ENCODE measurements at places on chromosomes 6 and 20.
A peak's percentile ranks its signal among the peaks of the same experiment; 100 is the strongest.

DNA sequence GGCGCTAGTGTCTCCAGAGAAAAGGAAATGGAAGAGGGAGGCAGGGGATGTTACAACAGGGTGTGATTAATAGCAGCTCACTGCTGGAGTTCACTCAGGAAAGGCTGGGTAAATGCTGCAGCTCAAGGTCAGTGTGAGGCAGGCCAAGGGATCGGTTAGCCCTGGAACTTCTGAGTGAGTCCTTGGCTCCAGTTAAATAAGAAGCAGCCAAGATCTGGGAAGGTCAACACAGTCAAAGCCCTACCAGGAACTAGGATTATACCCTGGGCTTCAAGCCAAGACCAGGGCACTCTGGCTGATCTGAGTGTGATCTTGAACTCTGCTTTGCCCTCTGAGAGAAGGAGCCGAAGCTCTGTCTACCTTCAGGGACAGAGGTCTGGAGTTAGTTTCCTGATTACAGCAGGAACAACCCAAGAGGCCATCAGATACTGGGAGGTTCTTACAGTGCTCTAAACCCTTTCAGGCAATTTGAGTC is 44.3 kb downstream of the TPD52L1 start:
- DNase-seq = peak; percentile 75

DNA sequence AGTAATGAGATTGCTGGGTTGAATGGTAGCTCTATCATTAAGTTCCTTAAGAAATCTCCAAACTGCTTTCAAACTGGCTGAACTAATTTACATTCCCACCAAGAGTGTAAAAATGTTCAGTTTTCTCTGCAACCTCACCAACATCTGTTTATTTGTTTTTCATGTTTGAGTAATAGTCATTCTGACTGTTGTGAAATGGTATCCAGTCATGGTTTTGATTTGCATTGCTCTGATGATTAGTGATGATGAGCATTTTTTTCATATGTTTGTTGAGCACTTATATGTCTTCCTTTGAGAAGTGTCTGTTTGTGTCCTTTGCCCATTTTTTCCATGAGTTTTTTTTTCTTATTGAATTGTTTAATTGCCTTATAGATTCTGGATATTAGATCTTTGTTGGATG is 24.9 kb downstream of the DEFB125 start:
- no peak for DNase-seq

- no peak for DNase-seq
These were observed 173.1 kb downstream of the CDC5L start for GRCh38 chr6:44560458-44561059.

GRCh38 chr20:51160821-51161220 is 137.9 kb upstream of the KCNG1 start:
- DNase-seq = no peak

DNA sequence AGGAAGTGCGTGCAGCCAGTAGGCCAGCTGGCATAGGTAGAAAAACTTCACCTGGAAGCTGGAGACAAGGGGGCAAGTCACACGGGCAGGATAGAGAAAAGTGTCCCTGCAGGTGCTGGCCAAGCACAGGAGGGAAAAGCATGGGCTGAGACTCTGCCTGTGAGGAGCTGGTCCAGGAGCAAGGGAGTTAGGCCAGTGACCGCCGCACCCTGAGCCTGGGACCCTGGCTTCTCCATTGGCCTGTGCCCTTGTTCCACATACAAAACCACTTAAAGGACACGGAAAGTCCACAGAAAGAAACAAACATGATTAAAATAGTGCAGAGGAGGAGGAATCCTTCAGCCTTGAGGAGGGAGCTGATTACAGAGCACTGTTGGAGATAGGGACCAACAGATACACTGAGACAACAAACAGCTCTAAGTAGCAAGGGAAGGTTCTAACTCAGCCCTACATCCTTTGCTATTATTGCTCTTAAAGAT is 68.6 kb downstream of the TRAM2 start:
- no peak for DNase-seq

DNA sequence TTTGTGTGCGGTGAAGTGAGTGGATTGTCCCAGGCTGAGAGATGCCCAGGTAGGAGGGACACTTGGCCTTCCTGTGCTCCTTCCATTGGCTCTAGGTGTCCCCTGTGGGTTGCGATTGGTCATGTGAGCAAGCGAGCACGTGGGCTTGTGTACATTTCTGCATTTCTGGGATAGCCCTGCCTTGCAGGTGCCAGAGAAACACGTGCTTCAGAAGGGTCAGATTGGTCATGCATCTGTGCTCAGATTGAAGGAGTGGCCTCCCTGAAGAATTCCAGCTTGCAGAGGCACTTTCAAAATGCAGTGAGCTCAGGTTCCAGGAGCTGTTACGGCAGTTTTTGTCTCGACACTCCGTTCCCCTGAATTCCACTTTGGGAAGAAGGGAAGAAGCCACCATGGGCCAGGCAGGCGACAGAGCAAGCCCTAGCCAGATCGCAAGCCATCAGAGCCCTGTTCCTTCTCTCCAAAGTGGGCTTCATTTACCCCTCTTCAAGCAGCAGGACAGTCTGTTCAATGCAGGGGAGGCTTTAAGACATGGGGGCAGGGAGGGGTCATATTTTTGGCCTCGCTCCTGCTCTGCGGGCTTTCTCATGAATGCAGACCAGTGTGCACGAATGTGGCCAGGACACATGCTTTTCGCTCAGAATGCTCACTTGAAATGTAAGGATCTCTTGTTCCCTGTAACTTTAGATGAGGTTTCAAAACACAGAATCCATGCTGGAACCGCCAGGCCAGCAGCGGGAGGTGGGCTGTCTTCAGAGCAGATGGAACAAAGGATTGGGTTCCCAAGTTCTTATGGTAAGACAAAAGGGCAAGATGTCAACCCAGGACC is 78.6 kb upstream of the AKAP12 start:
- peak; percentile 66 for DNase-seq

DNA sequence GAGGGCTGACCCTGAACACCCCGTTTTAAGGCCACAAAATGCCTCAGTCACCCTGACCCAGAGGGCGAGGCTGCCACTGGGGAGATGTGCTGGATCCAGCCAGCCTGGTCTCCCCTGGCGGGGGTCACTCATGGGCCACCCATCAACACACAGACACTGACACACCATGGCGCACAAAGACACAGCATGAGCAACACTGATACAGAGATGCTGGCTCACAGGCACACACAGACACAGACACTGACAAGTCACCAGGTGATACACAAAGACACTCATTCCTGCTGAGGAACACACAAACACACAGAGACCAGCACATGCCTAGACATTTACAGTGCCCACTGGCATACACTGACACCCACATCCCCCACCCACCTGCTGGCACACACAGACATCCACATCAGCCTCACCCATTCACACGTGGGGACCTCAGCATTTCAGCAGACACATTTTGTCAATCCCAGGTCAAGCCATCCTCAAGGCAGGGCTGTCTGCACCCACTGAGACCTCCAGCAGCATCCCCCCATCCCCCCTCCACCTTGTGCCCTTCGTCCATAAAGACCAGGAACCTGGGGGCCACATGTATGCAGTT is 63.4 kb downstream of the MDGA1 start:
- no peak for DNase-seq

GRCh38 chr6:113847447-113847846 is 9.7 kb upstream of the MARCKS start:
- DNase-seq = no peak

DNA sequence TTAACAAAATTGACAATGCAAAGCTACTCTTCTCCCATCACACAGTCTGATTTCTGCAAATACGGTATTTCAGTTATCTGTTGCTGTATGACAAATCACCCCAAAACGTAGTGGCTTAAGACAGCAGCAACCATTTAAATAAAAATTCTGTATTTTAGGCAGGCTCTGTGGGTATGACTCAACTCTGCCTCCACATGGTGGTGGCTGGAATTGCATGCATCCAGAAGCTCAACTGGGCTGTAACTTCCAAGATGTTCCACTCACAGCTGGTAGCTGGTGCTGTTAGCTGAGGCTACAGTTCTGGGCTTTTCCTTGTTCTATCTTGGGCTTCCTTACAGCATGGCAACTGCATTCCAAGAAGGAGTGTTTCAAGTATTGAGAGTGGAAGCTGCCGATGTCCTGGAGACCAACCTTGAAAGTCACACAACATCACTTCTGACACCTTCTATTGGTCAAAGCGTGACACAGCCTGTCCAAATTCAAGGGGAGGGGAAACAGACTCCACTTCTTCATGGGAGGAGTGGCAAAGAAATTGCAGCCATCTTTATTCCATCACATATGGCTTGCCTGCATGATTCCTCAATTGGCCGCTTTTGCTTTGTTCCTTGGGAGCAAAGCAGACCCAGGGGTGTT is 39.7 kb upstream of the TULP1 start:
- no peak for DNase-seq

GRCh38 chr6:136737871-136738691 is 54.2 kb downstream of the MAP3K5 start:
- DNase-seq = no peak

DNA sequence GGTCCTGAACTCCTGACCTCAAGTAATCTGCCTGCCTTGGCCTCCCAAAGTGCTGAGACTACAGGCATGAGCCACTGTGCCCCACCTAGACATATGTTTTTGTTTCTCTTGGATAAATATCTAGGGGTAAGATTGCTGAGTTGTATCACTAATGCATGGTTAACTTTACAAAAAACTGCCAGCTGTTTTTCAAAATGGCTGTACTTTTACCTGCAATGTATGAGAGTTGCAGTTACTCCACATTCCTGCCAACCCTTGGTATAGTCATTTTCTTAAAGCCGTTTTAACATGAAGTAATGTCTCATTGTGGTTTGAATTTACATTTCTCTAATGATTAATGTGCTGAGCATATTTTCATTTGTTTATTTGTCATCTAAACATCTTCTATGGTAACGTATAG is 289.7 kb downstream of the UTRN start:
- DNase-seq = no peak

GRCh38 chr20:6525447-6526303 is 241.8 kb upstream of the BMP2 start:
- DNase-seq = no peak

DNA sequence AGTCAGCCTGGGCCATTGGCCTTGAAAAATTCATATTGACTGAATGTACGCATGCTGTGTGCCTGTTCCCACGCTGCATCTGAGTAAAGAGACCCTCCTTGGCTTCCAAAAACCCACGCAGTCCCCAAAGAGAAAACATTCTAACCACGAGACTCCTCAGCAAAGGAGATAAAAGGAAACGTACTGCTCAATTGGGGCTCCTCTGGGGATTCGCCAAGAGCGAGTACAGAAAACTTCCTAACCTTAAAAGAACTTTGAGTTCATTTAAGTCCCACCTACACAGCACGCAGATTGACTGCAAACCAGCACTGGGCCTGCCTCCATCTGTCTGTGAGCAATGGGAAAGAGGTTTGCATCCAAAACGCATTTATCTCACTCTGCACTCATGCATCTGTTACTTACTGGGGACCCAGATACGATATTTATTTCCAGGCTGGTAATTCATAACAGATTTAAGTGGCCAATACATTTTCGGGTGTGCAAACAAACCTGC is 505.9 kb upstream of the CHD6 start:
- DNase-seq = no peak

- DNase-seq = peak; percentile 15
These were observed 157.4 kb upstream of the LAMA2 start for GRCh38 chr6:128725271-128726233.

GRCh38 chr6:15344831-15345230 is 99.0 kb downstream of the JARID2 start:
- DNase-seq = no peak

DNA sequence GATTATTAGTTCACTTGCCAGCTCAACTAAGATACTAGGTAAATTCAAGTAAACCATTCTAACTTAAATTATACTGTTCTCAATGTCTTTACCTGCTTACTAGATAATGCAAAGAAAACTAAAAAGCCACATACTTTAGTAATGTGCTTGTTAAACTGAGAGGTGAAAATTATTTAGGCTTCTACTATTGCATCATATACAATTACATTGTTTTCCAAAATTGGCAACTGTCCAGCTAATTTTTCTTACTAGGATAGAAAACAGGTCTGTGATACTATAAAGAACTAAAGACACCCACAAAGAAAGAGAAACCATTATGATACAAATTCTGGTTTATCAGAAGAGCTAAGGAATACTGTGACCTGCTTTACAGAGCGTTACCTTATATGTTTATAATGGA is 45.6 kb upstream of the ALDH8A1 start:
- no peak for DNase-seq

GRCh38 chr6:30885481-30885998 is 1.2 kb downstream of the DDR1 start:
- no peak for DNase-seq
